ENCODE measurements at places on chromosomes 16 and 17. TPM values are rescaled to one million over a fixed set of nuclear protein-coding genes. Genes with fewer than 3 reads are reported as not detected.

Gene CDH1
- total RNA-seq: under 0.01 TPM

Gene CDH11
- 405 TPM for total RNA-seq

Gene TMEM88
- total RNA-seq: 0.40 TPM

Gene TSPOAP1
- not detected for total RNA-seq

Measured in aortic smooth muscle cell (primary cell).